ENCODE measurements at places on chromosomes 16 and 17.

DNA sequence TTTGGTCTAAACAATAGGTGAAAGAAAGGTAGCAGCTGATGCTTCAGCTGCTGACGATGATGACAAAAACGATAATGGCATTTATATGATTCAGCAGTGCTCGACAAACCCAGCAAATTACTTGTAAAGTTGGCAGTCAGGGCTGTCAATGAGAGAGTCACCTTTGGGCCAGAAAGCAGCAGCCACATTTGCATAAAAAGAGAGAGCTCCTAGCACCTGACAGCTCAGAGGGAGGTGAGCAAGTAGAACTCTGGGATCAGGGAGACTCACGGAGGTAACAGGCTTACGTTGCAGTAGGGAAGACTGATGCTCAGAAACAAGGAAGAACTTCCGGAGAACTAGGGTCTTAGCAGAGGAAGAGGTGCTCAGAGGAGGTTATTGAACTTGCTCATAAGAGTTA lies 291.9 kb upstream of the ZFHX3 start:
- DNase-seq: no peak

- DNase-seq: no peak
Measured at GRCh38 chr17:40564883-40565768, at the start of gene CCR7. Gene CCR7, minus strand, starts transcription at chr17:40565472. Its CDS starts 63 bp downstream, at chr17:40565409.

DNA sequence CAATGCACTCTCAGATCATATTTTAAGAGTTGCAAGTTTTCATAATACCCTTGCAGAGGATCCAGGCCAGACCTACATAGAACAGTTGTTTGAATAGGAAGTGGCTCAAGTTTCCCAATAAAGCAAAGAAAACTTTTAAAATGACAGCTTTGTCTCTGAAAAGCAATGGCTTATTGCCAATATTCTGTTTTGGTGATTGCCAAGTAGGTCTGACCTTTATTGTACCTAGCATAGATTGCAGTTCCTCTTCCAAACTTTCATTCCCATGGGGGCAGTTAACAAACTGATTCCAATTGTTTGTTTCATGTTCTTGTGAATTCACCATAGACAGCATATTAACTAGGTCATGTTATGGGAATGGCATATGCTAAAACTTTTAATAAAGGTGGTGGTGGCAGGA lies 664.6 kb upstream of the CA10 start:
- DNase-seq: no peak

DNA sequence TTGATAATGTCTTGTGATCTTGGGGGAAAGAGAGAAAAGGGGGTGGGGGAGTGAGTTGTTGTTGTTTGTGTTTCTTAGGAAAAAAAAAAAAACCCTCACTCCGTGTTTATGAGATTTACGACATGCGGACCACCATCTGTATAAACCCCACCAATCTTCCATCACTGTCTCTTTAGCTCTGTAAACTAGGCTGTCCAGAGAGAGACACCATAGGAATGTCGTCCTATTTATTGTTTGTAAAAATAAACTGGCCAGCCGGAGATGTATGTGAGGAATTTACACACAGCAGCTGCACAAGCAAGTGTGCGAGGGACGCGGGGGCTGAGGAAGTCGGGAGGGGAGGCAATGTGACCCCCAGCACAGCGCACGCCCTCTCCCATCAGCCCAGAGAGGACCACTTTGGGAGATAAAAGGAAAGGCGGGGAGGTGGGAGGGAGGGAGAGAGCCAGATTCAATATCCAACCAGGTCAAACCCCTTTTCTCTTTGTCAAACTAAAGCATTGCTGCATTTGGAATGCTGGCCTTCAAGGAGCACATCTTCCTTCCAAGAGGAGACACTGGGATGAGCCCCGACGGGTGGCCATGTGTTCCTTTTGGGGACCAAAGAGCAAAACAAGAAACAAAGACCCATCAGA lies 136.2 kb upstream of the SALL1 start:
- DNase-seq: no peak

DNA sequence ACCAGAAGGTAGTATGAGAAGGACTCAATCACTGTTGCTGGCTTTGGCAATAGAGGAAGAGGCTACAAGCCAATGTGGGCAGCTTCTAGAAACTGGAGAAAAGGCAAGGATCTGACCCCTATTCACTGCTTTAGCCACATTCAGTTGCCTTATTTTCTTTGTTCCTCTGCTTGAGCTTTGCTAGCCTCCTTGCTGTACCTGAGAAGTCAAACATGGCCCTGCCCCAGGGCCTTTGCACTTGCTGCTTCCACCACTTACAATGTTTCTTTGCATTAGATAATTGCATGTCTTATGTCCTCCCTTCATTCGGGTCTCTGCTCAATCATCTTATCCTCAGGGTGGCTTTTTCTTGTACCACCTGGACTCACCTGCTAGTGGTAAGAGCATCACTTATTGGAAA lies 15.8 kb downstream of the HS3ST4 start:
- DNase-seq: no peak

DNA sequence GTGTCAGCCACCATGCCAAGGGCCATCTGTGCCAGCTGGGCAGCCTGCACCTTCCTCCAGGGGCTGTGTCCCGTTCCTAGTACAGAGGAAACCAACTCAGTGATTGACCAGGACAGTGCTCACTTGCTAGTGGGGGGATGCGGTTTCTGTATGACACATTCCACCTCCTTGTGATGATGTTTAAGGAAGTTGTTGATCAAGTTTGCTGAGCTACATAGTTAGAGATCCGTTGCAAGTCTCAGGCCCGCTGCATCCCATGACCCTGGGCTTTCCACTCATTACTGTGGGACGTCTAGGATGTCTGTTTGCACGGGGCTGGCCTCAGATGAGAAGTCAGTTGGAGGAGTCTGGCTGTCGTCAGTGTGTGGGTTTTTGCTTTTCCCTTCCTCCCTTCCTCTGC lies 33.6 kb downstream of the RNF213 start:
- DNase-seq: no peak

DNA sequence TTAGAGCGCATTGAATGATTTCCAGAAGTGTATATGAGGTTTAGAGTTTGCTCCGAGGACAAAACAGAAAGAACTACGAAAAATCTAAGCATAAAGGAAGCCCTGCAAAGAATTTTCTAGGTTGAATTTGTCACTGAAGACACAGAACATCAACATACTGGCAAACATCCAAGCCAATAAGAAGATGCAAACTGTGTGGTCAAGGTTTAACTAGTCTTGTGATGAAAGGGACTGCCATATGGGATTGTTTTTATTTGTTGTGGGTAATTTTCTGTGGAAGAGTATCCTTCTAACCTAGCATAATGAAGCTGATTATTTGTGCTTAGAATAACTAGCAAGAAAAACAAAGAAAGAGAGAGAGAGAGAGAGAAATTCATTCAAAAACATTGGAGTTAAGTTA lies 492.0 kb upstream of the ERCC4 start:
- DNase-seq: no peak

DNA sequence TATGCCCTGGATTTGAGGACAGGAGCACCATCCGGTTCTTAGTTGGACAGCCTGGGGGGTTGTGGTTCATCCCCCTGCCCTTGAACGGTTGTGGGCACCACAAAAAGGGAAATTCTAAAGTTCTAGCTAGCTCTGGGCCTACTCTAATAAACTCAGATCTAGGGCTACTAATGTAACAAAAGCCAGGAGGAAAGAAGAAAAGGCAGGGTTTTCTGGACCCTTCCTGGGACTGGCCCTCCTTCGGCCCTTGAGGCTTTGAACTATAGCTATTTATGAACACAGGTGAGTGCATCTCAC lies 15.1 kb downstream of the ETV4 start:
- DNase-seq: no peak

GRCh38 chr16:79605999-79606398 lies 5.5 kb upstream of the MAF start:
- DNase-seq: no peak
